ENCODE measurements at places on chromosomes 1 and 21.
A peak's percentile ranks its signal among the peaks of the same experiment; 100 is the strongest.

DNA sequence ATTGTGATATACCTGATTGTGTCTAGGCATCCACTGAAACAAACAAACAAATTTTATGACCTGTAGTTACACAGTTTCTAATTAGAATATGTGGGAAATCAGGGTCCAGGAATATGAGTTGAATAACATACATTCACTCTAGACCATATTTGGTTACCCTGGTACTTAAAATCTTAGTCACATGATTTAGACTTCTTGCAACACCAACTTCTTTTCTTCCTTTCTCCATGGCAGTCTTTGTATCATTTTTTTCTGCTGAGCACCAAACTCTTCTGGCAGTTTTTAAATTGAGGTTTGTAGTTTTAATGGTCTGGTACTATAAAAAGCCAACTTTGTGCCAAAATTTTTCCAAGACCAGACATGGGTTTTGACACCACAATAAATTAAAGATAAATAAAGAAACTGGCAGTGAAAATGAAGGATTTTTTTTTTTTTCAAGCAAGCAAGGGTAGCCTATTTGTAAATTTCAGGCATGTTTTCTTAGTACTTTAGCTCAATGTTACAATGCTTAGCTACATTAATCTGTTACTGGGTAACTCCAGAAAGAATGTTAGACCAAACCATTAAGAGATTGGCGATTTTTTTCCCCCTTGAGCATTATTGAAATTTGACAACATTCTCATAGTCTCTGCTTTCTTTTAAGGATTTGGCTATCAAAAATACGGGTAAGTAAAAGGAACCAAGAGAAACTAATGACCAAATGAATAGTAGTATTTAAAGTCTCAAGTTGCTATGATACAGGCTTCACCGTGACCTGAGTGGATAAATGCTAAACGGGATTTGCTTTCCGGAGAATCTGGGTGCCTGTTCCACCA is 108.5 kb downstream of the NFIA start:
- DNase-seq: no peak

- DNase-seq: no peak
Measured at GRCh38 chr1:201328576-201328975, 45.3 kb downstream of the PKP1 start.

DNA sequence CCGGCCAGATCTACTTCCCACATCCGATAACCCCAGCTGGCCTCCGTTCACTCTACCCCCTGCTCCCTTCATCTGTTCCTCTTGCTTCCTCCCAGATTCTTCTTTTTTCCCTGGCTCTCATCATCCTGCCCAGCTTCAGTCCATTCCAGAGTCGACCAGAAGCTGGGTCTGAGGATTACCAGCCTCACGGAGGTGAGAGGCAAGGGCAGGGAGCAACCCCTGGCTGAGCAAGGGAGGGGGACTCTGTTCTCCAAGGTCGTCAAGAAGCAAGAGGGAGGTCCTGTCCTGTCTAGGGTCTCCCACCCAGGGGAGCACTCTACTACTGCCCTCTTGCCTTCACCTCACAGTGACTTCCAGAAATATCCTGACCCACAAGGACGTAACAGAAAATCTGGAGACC is 3.9 kb downstream of the JTB start:
- no peak for DNase-seq

DNA sequence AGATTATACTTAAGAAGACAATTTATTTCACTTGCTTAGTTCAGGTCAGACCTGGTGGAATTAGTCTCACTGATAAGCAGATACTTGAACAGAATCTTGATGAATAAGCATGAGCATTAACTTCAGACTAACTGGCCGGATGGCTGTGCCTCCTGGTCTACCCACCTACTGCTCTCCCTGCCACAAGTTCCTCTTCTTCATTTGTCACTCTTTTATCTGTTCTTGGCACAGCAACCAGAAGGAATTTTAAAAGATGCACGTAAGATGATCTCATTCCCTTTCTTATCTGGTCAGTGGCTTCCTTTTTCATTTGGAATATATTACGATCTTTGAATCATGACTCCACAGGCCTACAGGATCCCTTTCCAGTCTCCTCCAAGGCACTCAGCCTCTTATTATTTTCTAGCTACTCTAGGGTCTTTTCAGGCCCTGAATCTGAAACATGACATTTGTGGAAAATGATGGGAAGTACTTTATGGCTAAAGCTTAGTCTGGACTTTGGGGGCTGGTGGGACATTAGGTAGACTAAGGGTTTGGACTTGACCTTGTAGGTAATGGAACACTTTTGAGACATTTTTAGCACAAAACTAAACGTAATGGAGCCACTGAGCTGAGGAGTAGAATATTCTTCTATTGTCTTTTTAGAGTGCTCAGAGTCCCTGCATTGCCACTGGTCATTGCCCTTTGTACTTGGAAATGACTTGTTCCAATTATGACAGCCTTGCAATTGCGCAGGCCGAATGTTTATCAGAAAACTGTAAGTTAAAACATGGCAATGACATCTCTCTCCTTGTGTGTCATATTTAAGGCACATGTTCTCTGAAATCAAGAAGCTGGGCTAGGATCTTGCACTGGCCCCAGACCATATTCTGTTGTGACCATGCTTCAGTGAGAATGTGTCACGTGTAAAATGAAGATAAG is 16.0 kb downstream of the ST6GALNAC3 start:
- no peak for DNase-seq

GRCh38 chr1:214281021-214281719 is at the start of gene SMYD2:
SMYD2 (plus strand) TSS chr1:214281159; CDS start chr1:214281255, 96 bp downstream.
- peak; percentile 46 for DNase-seq
